Large intestine (tissue), 12 donors: ENCODE measurements at places on chromosomes 12 and 14. TPM values are rescaled to one million over a fixed set of nuclear protein-coding genes. Genes with fewer than 3 reads are reported as not detected.

- no peak overlapping the region for H3K27ac ChIP-seq
- no peak overlapping the region for H3K4me3 ChIP-seq
- H3K4me1 ChIP-seq, result peaks cover 14% of the 10 kb centered on the region
- no peaks in the 10 kb centered on the region for H3K36me3 ChIP-seq
- DNase-seq, result no peak
Measured at GRCh38 chr14:99673305-99674063, 10.6 kb upstream of the CYP46A1 start.

LRRC10 gene
- not detected for polyA plus RNA-seq

- H3K27me3 ChIP-seq, result no peaks in the 10 kb centered on the region
- peaks cover 8% of the 10 kb centered on the region for H3K36me3 ChIP-seq
- peaks cover 5% of the 10 kb centered on the region for H3K4me1 ChIP-seq
- H3K27ac ChIP-seq, result peak overlapping the region; percentile 85
Measured at GRCh38 chr14:92121207-92121669, 268 bp downstream of the NDUFB1 start.

DNA sequence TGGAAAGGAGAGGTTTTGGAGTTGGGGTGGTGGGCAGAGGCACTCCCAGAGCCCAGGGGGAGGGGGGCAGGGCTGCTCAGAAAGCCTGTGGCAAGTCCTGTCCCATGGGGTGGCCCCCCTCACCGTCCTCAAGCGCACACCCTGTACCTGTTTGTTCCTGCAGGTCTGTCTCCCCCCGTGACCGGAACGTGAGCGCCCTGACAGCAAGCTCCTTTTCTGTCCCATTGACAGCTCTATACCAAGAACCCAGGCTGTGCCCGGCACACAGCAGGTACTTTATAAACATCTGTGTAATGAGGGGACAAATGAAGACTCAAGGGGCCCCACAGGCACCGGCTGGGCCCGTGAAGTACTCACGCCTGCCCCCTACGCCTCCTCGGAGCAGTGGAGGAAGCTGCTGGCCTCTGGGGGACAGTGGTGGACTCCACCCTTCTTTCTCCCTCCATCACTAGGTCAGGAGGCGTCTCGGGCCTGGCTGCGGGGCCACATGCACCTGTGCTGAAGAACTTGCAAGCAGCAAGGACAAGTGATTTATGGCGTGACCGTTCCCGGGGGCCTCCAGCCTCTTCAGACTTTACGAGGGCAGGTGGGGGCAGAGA is 65.8 kb downstream of the GALNT9 start:
- no peak overlapping the region for H3K4me3 ChIP-seq
- no peaks in the 10 kb centered on the region for H3K36me3 ChIP-seq
- no peaks in the 10 kb centered on the region for H3K4me1 ChIP-seq
- no peak overlapping the region for H3K27ac ChIP-seq

DNA sequence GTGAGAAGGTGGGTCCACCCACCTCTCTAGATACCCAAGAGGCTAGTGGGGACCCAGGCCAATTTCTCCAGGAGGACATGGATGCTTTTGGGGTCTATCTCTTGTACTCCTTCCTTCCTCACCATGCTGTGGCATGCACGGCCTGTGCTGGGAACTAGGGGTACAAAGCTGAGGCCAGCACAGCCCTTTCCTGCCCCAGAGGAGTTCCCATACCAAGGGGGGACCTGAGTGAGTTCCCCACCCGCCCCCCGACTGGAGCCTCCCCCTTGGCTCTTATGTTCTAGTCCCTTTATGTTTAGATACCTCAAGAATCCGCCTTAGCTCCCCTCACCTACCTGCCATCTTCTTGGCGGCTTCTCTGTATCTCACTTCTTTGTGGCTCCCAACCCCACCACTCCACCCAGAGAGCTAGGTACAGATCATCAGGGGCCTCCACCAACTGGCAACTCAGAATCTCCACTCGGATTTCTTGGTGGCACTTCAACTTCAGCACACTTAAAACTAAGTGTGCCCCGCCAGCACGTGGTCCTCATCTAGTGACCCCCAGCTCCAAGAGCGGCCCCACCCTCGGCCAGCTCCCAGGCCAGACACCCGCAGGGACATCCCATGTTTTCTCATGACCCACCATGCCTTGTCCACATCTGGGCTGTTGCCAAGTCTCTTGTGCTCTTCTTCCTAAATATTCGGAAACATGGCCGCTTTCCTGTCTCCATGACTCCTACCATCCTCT is 115.2 kb upstream of the RTL1 start:
- no peak for DNase-seq
- H3K4me1 ChIP-seq, result no peaks in the 10 kb centered on the region
- H3K27ac ChIP-seq, result no peak overlapping the region

ANKRD13A gene
- polyA plus RNA-seq, result 29.3 TPM

DNA sequence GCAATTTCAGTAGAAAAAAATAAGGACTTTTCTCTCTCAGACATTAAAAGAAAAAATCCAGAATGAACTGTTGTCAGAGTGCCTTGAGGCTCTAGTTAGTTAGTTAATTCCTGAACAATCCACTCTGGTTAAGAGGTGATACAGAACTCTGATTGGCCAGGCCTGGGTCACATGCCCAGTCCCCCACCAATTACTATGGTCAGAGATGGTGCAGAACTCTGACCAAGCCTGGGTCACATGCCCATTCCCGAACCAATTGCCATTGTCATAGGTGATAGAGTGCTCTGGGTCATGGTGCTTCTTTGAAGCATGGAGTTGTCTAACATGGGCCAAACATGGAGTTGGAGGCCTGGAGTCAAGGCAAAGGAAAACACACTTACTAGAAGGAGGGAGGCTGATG is 11.1 kb upstream of the MYO1H start:
- no peak for DNase-seq
- H3K36me3 ChIP-seq, result no peaks in the 10 kb centered on the region
- H3K4me3 ChIP-seq, result no peak overlapping the region
- H3K27me3 ChIP-seq, result peaks cover 3% of the 10 kb centered on the region
- no peaks in the 10 kb centered on the region for H3K4me1 ChIP-seq
- H3K27ac ChIP-seq, result no peak overlapping the region

GRCh38 chr14:65966188-65966587 is 520.0 kb upstream of the CCDC196 start:
- H3K4me3 ChIP-seq, result no peak overlapping the region
- H3K27me3 ChIP-seq, result peaks cover 2% of the 10 kb centered on the region
- DNase-seq, result no peak
- no peaks in the 10 kb centered on the region for H3K36me3 ChIP-seq

GRCh38 chr12:93387780-93388179 is 10.1 kb downstream of the NUDT4 start:
- H3K36me3 ChIP-seq, result peaks cover 10% of the 10 kb centered on the region
- no peak overlapping the region for H3K4me3 ChIP-seq
- peaks cover 5% of the 10 kb centered on the region for H3K4me1 ChIP-seq
- DNase-seq, result no peak
- no peak overlapping the region for H3K27ac ChIP-seq

DNA sequence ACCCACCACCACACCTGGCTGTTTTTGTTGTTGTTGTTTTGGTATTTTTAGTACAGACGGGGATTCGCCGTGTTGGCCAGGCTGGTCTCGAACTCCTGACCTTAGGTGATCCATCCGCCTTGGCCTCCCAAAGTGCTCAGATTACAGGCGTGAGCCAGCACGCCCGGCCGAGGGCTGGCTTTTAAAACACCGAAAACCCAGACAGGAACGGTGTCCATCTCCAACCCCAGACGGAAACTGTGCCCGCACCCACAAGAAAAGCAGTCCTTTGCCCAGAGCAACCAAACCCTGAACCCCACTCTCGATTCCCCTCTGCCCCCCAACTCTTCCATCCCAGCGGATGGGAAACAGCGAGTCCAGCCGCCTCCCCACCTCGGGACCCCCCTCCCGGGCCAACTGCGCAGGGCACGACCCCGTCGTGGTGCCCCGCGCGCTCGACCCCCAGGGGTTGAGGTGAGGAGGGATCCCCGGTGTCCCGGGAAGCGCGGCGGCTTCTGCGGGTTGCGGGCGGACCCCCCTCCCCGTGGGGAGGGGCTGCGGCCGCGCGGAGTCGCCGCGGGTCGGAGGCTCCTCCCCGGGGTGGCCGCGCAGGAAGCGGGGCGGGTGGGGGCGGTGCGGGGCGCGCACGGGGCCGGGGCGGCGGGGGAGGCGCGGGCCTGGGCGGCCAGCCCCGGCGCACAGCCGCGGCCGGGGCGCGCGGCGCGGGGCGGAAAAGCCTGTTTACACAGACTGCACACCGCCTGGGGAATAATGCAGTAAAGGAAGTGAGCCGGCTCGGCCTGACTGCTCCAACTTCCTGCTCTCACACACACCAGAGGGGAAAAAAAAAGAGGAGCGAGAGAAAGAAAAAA is at the start of gene ELK3:
ELK3 (plus strand) TSS at position 651 of the 851 bp plus-strand sequence.
- peaks cover 2% of the 10 kb centered on the region for H3K27me3 ChIP-seq
- peak within 1 kb of the TSS; percentile 30 for H3K27ac ChIP-seq
- H3K4me3 ChIP-seq, result peak within 1 kb of the TSS; percentile 89
- no peaks in the 10 kb centered on the region for H3K36me3 ChIP-seq
- peak; percentile 73 for DNase-seq

AQP6 gene
- 0.49 TPM for polyA plus RNA-seq

DNA sequence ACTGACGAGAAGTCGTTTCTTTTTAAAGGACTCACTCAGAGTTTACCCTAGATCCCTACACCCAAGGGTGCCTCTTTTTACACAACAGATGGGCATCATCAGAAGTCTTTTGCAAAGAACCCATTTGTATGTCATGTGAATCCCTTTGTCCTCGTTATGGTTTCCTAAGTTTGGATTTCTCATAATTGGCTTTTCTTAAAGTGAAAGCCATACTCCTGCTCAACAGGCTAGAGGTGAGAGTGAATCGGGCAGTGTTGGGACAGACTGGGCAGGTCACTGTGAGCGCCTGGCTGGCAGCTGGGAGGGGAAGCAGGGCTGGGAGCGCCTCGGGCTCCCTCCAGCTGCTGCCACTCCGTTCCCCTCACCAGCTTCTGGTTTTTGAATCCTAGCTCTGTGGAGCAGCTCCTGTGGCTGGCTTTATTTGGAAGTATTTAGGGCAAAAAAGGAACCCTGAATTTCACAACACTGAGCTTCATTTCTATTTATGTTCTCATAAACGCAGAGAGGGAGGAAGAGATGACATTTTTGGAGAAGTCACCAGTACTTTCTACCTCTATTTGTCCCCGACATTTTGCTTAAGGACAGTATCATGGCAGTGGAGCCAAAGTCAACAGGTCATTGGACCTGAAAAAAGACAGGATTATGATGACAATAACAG is 63.8 kb upstream of the ACTN1 start:
- no peak overlapping the region for H3K27ac ChIP-seq
- peaks cover 21% of the 10 kb centered on the region for H3K4me1 ChIP-seq
- H3K4me3 ChIP-seq, result no peak overlapping the region
- no peaks in the 10 kb centered on the region for H3K27me3 ChIP-seq
- DNase-seq, result peak; percentile 30

GRCh38 chr14:104403421-104404220 is 175.9 kb upstream of the C14orf180 start:
- H3K27me3 ChIP-seq, result no peaks in the 10 kb centered on the region
- DNase-seq, result no peak
- no peak overlapping the region for H3K4me3 ChIP-seq
- H3K27ac ChIP-seq, result no peak overlapping the region
- H3K36me3 ChIP-seq, result no peaks in the 10 kb centered on the region
- no peaks in the 10 kb centered on the region for H3K4me1 ChIP-seq

ZNF891 gene
- 3.2 TPM for polyA plus RNA-seq

DNA sequence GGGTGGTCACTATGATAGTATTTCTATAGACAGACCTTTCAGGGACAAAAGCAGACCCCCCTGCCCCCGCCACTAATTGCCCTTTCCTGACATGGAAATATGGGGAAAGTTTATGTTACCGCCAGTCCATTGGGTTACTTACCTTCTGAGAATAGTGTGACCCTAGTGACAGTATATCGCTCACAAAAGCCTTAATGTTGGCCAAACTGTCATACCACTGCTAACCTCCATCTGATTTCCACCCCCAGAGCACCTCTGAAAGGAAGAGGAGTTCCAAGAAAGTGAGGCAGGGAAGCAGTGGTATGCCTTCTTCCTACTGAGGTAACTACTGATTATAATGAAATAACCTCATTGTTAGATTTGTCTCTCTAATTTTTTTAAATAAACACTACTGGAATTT is 67.5 kb upstream of the CCDC91 start:
- DNase-seq, result no peak
- no peaks in the 10 kb centered on the region for H3K36me3 ChIP-seq
- H3K27ac ChIP-seq, result no peak overlapping the region
- no peaks in the 10 kb centered on the region for H3K27me3 ChIP-seq
- H3K4me3 ChIP-seq, result no peak overlapping the region

DNA sequence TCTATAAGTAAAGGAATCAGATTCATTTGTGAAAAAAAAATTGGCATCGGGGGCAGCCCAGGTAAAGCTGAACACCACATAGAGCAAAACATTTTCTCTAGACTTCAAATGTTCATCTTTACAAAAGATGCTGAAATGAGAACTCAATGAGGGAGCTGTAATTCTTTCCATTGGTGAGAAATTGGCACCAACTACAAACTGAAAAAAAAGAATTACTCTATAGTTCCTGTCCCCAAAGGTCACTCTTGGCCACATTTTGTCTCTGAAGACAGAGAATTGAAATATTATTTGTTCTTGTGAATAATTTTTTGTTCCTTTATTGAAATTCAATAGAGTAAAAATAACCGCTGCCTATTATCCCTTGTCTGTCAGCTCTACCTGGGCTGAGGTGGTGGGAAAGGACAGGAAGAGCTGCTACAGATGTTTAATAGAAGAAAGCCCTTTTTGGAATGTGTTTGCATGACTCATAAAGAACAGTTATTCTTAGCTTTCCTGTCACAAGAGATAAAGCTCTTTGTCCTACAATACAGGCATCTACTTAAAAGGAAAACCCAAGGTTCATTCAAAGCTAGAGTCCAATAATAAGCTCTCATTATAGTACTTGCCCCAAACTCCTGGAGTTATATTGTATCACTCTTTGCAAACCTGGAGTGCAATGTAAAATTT is 380.1 kb upstream of the KITLG start:
- no peaks in the 10 kb centered on the region for H3K4me1 ChIP-seq
- no peaks in the 10 kb centered on the region for H3K27me3 ChIP-seq
- no peak overlapping the region for H3K4me3 ChIP-seq
- H3K27ac ChIP-seq, result no peak overlapping the region
- H3K36me3 ChIP-seq, result no peaks in the 10 kb centered on the region
- DNase-seq, result peak; percentile 18

GRCh38 chr14:100222224-100223093 is 16.5 kb upstream of the YY1 start:
- DNase-seq, result peak; percentile 26
- peak overlapping the region; percentile 98 for H3K27ac ChIP-seq
- no peaks in the 10 kb centered on the region for H3K36me3 ChIP-seq
- peak overlapping the region; percentile 54 for H3K4me3 ChIP-seq
- H3K27me3 ChIP-seq, result no peaks in the 10 kb centered on the region

DNA sequence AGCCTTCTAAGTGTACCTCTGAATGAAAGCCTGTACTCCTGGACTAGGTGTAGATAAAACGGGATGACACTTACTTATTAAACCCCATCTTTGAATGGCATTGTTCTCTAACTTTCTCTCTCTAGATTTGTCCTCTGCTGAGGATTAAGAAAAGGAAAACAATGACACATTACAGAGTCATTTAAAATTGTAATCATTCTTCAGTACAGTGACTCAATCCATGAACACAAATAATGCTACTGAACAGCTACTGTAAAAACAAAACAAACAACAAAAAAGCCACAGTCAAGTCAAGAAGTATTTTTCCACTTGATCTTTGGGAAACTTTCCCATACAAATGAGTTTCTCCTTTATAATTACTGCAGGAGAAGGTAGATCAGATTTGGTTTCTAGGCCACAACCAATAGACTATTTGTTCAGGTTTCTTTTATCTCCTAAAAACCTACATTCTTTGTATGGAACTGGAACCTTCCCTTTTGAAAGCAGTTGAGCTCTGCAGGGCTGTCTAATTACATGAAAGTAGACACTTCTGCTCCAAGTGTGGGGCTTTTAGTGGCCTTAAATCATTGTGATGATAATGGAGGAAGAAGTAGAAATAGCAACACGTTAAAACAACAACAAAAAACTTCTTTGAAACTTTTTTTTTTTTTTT is 219.1 kb downstream of the ESR2 start:
- peaks cover 49% of the 10 kb centered on the region for H3K36me3 ChIP-seq
- no peaks in the 10 kb centered on the region for H3K4me1 ChIP-seq
- no peak for DNase-seq
- no peak overlapping the region for H3K27ac ChIP-seq
